AG20443 (cell line): ENCODE measurements at places on chromosomes 1 and 21.

- no peak for DNase-seq
Measured at GRCh38 chr1:170377440-170377839, 154.5 kb upstream of the GORAB start.

DNA sequence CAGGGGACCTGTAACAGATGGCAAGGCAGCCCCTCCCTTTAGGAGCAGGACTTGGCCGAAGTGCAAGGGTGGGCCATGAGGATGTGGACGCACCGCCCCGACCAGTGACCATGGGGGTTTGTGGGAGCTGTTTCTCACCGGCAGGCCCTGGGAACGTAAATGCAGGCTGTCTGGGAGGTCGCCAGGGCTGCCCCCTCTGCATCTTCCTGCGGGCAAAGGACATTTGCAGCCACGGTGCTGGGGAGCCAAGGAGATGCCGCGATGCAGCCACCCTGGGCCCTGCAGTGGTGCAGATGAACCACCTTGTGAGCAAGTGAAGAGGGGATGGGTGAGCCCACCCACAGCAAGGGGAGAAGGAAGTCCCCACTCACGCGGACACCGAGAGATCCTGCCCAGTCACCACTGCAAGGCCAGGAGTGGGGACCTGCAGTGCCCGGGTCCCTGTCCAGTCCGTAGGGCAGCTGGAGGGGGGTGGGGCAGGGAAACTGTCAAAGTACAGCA is 121.1 kb downstream of the SIK1 start:
- no peak for DNase-seq

GRCh38 chr1:167722870-167723251 is 1.1 kb downstream of the MPZL1 start:
- DNase-seq = no peak

DNA sequence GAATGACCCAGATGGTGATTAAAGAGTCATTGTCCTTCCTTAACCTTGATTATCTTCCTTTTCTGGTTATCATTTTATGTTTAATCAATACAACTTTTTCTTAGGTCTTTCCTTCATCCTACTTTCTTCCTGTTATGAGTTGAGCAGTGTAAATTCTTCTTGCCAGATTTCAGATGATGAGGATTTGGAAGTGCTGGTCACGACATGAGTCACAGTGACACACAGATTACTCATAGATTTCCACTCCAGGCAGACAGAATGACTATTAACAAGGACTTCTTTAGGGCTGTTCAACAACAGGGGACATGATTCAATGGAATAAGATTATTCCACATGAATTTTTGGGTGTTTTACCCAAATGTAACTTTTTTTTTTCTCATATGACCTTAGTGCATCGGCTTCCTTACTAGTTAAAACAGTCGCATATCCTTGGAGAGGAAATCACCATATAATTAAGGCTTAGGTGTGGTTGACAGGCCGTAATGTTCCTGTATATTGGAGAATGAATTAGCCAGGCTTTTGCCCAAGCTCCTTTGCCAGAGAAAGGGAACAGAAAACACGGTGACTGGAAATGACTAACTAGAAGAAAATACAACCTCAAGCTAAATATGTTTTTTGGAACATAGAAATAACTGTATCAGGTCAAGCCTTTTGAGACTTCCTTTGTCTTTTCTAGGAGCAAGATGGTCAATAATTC is 44.2 kb downstream of the PRRX1 start:
- peak; percentile 82 for DNase-seq

DNA sequence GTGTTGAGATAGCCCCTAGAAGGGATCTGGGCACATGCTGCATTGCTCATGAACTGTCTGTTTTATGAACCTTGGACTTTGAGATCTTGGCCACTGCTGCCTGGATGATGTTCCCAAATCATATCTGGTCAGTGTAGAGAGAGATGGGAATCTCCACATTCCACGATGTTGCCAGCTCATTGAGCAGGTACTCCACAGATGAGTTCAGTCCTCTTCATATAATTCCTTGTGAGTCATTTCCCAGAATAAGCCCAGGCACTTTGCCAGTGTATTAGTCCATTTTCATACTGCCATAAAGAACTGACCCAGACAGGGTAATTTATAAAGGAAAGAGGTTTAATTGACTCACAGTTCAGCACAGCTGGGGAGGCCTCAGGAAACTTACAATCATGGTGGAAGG is 254.0 kb upstream of the RUNX1 start:
- peak; percentile 54 for DNase-seq

GRCh38 chr1:31239653-31240241 is at the start of gene NKAIN1:
TSS of gene NKAIN1 (minus strand) at chr1:31239887. CDS start at chr1:31239547, 340 bp downstream.
- DNase-seq = peak; percentile 83

DNA sequence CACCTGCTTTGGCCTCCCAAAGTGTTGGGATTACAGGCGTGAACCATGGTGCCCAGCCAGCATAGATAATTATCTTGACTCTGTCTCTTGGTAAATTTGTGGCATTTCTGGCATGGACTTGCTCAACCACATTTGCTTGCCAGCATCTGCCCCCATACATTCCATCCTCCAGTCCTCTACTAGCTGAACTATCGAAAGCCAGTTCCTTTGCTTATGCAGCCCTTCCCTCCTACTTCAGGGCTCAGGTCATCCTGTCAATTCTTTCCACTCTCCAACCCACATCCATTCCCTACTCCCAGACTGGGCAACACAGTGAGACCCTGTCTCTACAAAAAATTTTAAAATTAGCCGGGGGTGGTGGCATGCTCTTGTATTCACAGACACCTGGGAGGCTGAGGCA is 13.0 kb upstream of the UQCRHL start:
- peak; percentile 30 for DNase-seq

- no peak for DNase-seq
Measured at GRCh38 chr1:196409586-196409985, 198.7 kb downstream of the KCNT2 start.

DNA sequence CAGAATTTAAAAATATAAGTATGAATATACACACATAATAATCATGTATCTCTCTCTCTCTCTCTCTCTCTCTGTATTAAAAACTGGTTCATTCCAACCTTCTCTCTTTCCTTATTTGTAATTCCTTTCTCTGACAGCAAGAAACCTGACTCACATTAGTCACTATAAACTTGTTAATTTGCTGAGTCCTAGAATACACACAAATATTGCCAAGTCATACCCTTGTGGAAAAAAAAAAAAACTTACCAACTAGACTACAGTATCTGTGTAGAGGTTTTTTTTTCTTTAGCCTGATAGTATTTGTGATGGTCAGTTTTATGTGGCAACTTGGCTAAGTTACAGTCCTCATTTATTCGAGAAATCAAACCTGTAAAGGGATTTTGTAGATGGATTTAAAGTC is 26.3 kb upstream of the NHLH2 start:
- DNase-seq = no peak

- no peak for DNase-seq
Measured at GRCh38 chr1:15172405-15173259, 19.1 kb downstream of the TMEM51 start.

DNA sequence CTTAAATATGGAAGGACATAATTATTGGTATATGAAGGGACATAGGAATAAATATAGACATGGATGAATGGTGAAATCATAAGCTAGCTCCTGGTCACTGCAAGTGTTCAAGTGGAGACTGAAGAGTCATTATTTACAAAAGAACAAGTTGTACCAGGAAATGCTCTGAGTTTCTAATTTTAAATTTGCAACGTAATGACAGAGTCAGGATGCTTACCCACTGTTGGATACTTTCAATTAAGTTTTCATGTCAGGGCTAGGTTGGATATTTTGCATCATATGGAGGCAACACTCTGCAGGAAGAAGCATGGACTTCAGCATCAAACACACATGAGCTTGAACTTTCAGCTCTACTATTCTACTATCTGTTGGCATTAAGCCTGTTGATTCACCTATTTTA is 499.6 kb upstream of the C1orf87 start:
- no peak for DNase-seq

DNA sequence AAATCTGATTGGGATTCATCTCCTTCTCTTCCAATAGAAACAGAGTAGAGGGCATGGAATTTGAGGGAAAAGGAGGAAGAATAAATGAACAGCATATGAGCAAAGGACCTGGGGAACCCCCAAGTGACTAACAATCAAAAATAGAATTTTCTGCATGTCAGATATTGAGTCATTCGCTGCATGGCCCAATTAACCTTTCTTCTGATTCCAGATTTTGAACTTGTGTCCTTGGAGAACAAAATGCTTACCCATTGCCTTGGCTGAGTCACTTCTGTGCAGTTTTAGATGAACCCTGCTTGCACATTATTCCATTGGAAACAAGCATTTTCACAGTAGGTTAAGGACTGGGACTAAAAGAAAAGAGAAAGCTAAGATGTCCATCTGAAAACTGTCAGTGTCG is 390.5 kb downstream of the ST6GALNAC3 start:
- peak; percentile 37 for DNase-seq

DNA sequence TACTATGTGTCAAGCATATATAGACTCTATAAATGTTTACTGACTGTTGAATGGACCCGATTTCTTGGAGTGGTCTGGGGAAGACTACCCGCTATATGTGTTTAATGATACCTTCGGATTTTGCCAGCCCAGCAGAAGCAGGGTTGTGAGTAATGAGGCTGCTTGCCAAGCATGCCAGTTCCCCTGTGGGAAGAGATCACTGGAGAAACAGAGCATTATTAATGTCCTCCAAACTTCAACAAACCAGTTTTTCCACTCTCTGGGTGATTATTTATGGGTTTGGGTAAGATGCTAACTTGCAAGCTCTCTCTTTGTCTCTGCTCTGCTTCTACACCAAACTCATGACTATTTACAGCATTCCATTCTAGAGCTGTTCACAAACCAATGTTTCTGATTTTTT is 25.1 kb upstream of the PHGDH start:
- DNase-seq = no peak

GRCh38 chr1:206461602-206462455 is 8.4 kb upstream of the IKBKE start:
- peak; percentile 79 for DNase-seq

- DNase-seq = no peak
Measured at GRCh38 chr1:154886281-154887015, 16.4 kb upstream of the KCNN3 start.

GRCh38 chr1:171397851-171398469 is 84.0 kb downstream of the FMO4 start:
- no peak for DNase-seq

DNA sequence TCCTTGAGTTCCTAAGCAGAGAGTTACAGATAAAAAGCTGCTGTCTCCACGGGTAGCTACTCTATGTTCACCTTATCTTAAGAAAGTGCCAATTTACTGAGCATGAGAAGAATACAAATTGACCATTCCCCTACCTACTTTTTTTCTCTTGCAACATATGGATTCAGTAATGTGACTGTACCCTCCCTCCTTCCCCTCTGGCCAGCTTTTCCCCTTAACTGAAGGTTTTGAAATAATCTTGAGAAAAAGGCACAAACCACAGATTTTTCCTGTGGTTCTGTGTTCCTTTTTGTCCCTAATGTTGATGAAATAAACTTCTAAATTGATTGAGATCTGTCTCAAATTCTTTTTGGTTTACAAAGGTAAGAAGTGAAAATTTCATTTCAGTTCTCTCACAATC is 2.6 kb upstream of the CD2 start:
- no peak for DNase-seq

GRCh38 chr21:26027696-26028095 is 142.9 kb downstream of the APP start:
- no peak for DNase-seq

- DNase-seq = no peak
Measured at GRCh38 chr1:27233667-27234048, 774 bp upstream of the WDTC1 start.

DNA sequence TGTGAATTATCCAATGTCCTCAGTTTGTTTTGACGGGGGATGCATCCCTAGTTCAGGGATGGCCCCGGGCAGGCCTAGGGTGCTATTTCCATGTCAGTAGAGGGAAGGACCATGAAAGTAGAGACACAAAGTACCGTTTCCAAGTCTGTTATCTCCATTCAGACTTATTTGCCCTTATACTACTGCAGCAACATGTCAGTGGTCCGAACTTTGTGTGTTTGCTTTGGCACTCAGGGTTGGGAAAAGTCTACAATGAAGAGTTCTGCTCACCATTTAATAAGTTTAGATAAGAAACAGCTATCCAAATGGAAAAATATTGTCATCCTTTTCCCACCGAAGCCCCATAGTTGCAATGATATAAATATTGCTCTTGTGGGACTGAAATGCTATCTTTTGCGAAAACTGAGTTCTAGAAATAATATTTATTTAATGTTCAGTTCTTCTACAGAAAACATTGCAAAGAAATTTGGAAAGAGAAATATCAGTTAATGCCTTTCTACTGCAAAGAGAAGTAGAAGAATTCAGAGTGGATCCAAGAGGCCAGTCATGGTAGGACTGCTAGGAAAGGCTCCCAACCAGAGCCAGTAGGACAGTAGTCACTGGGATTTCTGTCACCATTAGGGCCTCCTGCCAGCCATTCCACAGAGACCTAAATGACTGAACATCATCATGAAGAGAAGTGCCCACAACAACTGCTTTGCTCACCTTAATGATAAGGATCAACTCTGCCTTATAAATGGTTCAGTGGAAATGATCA is 11.5 kb upstream of the AGT start:
- DNase-seq = no peak

GRCh38 chr21:42221581-42222345 is 2.8 kb downstream of the ABCG1 start:
- DNase-seq = no peak

DNA sequence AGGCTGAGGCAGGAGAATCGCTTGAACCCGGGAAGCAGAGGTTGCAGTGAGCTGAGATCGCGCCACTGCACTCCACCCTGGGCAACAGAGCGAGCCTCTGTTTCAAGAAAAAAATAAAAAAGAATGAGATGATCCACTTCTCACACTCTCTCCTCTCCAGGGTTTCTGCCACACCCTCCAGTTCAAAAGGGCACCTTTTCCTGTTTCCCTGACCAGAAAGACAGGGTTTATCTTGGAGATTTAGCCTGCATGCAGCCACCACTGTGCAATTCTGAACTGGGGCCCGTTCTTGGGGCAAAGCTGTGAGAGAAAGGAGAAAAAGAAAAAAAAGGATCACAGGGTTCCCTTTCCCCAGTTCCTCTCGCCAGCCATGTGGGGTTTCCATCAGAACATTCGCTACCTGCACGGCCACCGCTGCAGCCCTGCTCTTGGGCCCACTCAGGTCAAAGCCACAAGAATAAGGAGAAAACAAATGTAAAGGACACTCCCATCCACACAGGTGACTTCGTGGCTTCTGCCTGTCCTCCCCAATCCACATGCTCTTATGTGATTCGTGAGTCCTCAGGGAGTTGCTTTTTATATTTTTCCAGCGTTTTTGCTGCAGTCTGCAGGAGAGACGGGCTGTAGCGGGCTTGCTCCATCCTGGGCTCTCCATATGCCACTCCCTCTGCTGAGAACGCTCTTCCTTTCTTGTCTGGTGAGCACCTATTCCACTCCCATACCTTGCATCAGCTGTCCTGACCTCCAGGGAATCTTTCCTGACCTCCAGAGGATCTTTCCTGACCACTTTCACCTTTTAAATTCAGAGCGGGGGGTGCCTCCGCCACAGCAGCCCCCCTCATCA is 26.4 kb downstream of the GNG4 start:
- no peak for DNase-seq
